ENCODE measurements at places on chromosomes 6 and 20. TPM values are rescaled to one million over a fixed set of nuclear protein-coding genes. Genes with fewer than 3 reads are reported as not detected.

Gene VGLL2
- total RNA-seq: not detected

Gene SGK1
- total RNA-seq: 22.2 TPM

Gene FERMT1
- total RNA-seq: not detected

Gene ENPP5
- total RNA-seq: 1.1 TPM

Gene SOX18
- total RNA-seq: not detected

Gene C6orf118
- not detected for total RNA-seq

Gene COL19A1
- 1.8 TPM for total RNA-seq

Gene HMGN3
- total RNA-seq: 64.8 TPM

Gene TUBB1
- not detected for total RNA-seq

Gene MEI4
- 0.08 TPM for total RNA-seq

Gene COL12A1
- not detected for total RNA-seq

Gene KHDC1
- 0.69 TPM for total RNA-seq

Gene ACTL10
- 4.5 TPM for total RNA-seq

Gene MEP1A
- not detected for total RNA-seq

Gene CFAP206
- not detected for total RNA-seq
